Lung microvascular endothelial cell (primary cell): ENCODE measurements at places on chromosomes 4 and X. TPM values are rescaled to one million over a fixed set of nuclear protein-coding genes. Genes with fewer than 3 reads are reported as not detected.

Gene DCK
- 14.2 and 23.8 TPM in 2 replicates for total RNA-seq

DNA sequence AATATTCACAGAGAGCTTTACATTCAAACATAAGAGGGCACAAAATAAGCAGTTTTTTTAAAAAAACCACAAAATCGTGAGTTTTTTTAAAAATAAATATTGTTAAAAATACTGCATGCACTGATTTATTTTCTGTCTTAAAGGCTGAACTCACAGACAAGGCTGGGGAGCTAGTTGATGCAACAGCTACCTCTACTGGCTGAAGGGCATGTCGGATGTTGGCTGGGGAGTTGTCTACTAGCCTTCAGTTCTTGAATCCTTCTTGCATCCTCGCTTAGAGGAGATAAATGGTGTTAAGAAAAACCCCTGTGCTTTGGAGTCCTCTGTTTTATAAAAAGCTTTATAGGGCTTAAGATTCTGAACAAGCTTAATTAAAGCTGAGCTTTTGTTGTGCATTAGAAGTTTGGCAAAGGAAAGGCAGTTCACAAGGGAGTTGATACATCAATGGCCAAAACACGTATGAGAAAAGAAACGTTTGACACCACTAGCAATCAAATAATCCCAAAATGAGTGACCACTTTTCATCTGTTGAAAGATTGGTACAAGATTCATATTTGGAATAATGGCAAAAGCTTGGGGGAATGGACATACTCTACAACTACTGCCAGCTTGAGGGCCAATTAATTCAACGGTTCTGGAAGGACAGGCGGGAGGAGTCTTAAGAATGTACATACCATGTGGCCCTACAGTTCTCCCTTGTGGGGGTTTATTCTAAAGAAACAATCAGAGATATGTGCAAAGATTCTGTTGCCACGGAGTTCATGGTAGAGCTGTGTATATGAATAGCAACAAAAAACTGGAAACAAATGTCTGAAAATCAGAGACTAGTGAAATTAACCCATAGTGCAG, 94.7 kb downstream of the SEL1L3 start:
- peak; percentile 89 for DNase-seq

DNA sequence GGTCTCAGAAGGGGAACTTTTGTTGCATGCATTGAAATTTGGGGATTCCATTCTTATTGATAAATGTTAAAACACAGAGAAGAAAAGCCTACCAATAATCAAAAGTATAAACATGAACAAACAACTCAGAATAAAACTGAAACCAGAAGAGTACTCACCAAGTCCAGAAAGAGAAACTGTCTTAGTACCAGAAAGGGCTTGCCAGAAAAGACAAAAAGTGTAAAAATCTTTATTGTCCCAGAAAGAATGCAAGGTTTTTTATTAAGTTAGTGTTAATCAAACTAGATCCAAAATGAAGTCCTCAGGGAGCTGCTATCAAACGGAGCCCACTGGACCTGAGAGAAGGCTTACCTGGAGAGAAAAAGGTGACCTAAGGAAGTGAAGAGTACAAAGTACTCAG, 897.5 kb downstream of the PCDH7 start:
- DNase-seq: no peak

- DNase-seq: peak; percentile 17
These were observed 104.7 kb upstream of the SMIM10 start for GRCh38 chrX:134886002-134886596.

- DNase-seq: no peak
These were observed 16.6 kb downstream of the FRMPD3 start for GRCh38 chrX:107465932-107466620.

GRCh38 chr4:119105605-119106004, 30.0 kb upstream of the MYOZ2 start:
- DNase-seq: peak; percentile 62
